ENCODE measurements at places on chromosomes 6 and 20. TPM values are rescaled to one million over a fixed set of nuclear protein-coding genes. Genes with fewer than 3 reads are reported as not detected.

GRCh38 chr6:18997375-18997826, 610.3 kb downstream of the RNF144B start:
- no peak for DNase-seq
- no peaks in the 10 kb centered on the region for H3K36me3 ChIP-seq
- no peaks in the 10 kb centered on the region for H3K27me3 ChIP-seq
- no peaks in the 10 kb centered on the region for H3K4me1 ChIP-seq
- H3K27ac ChIP-seq, result no peak overlapping the region

DNA sequence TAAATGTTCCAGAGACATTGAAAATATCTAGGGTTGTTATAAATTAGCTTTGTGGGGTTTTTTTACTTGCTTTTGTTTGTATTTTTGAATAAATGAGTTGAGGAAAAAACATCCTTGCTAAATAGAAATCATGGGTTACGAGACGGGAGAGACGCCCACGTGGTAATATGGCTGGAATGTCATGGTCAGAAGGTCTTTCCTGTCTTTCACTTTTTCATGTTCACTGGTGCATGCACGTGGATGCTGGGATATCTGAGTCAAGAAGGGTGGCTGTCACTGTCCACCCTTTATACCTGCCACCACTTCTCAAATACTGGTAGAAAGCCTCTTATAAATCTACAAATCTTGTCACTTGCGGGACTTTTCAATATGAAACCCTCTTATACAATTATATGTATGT, 258.7 kb upstream of the AGPAT4 start:
- H3K27ac ChIP-seq, result no peak overlapping the region
- H3K4me3 ChIP-seq, result no peak overlapping the region
- no peaks in the 10 kb centered on the region for H3K27me3 ChIP-seq
- H3K36me3 ChIP-seq, result no peaks in the 10 kb centered on the region

GRCh38 chr20:44692932-44693480, 22.2 kb upstream of the CCN5 start:
- peak overlapping the region; percentile 73 for H3K27ac ChIP-seq
- peak; percentile 53 for DNase-seq
- H3K4me3 ChIP-seq, result no peak overlapping the region
- no peaks in the 10 kb centered on the region for H3K36me3 ChIP-seq
- H3K4me1 ChIP-seq, result peaks cover 20% of the 10 kb centered on the region

GRCh38 chr6:46097366-46097765, 32.4 kb upstream of the ENPP4 start:
- DNase-seq, result peak; percentile 22
- H3K27me3 ChIP-seq, result no peaks in the 10 kb centered on the region
- H3K36me3 ChIP-seq, result no peaks in the 10 kb centered on the region
- H3K27ac ChIP-seq, result no peak overlapping the region

GRCh38 chr6:101650402-101651100, 257.0 kb downstream of the GRIK2 start:
- no peaks in the 10 kb centered on the region for H3K27me3 ChIP-seq
- H3K4me3 ChIP-seq, result no peak overlapping the region
- H3K4me1 ChIP-seq, result no peaks in the 10 kb centered on the region
- DNase-seq, result no peak
- H3K27ac ChIP-seq, result no peak overlapping the region

- H3K36me3 ChIP-seq, result no peaks in the 10 kb centered on the region
- H3K27me3 ChIP-seq, result no peaks in the 10 kb centered on the region
- peaks cover 14% of the 10 kb centered on the region for H3K4me1 ChIP-seq
- no peak overlapping the region for H3K27ac ChIP-seq
Measured at GRCh38 chr6:118886641-118887040, 7.3 kb upstream of the ASF1A start.

Gene GPR63
- under 0.01 TPM for total RNA-seq

Gene PSORS1C1
- total RNA-seq, result 3.8 TPM
